ENCODE measurements at places on chromosomes 6 and 20. TPM values are rescaled to one million over a fixed set of nuclear protein-coding genes. Genes with fewer than 3 reads are reported as not detected.
A peak's percentile ranks its signal among the peaks of the same experiment; 100 is the strongest.

DNA sequence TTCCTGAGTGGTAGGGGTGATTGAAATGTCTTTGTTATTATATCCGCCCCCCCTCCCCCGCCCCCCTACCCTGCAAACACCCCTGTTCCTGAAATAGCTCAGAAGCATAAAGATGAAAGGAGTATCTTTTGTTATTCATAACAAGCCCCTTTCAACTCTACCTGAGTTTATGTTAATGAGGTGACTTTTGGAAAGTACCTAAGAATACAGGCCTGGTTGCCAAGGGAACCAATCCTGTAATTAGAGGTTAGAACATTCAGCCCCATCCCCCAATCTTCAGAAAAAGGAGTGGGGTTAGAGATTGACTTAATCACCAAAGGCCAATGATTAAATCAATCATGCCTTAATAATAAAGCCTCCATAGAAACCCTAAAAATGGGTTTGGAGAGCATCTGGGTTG, 979.2 kb upstream of the GJE1 start:
- no peaks in the 10 kb centered on the region for H3K27me3 ChIP-seq
- no peak for DNase-seq
- H3K27ac ChIP-seq, result no peak overlapping the region
- no peaks in the 10 kb centered on the region for H3K4me1 ChIP-seq
- no peak overlapping the region for H3K4me3 ChIP-seq

Gene TBXT
- total RNA-seq, result not detected

DNA sequence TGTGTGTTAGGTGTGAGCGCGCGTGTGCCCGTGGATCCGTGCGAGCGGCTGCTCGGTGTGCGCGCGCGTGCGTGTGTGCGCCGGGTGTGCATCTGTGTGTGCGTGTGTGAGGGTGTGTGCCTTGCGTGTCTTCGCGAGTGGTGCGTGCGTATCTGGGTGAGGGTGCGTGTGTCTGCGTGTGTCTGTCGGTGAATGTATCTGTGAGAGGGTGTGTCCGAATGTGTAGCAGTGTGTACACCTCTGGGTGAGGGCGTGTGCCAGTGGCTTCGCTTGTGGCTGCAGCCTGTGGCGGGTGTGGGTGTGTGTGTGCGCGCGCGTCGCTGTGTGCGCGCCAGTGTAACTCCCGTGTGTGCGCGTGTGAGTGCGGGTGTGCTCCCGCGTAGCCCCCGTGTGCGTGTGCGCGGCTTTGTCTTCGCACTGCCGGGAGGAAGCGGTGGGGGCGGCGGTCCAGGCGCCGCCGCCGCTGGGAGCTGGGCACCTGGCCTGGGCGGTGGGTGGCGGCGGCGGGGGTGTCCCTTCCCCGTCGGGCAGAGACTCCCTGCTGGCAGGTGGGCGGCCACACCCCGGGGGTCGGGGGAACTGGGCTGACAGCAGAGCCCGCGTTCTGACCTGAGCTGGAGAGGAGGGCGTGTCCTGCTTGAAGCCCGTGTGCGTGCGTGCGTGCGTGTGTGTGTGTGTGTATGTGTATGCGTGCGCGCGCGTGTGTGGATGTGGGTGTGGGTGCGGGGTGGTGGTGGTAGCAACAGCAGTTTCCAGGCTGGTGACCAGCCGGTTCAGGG, 61.3 kb upstream of the EPB41L1 start:
- H3K4me3 ChIP-seq, result peak overlapping the region; percentile 97
- peak overlapping the region; percentile 99 for H3K27ac ChIP-seq
- DNase-seq, result peak; percentile 78
- H3K4me1 ChIP-seq, result peaks cover 17% of the 10 kb centered on the region
- no peaks in the 10 kb centered on the region for H3K36me3 ChIP-seq
- no peaks in the 10 kb centered on the region for H3K27me3 ChIP-seq

DNA sequence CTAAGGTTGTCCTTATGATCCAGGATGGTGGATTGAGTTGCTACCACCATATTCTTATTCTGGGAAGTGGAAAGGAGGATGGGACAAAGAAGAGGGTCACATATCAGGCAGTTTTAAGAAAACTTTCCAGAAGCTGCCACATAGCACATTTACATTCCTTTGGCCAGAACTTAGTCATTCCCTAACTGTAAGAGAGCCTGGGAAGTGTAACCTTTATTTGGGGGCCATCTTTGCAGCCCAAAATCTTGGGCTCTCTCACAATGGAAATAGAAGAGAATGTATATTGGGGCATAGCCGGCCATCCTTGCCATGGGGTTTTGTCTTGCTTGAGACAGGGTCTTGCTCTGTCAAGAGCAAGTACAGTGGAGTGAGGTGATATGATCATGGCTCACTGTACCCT, 8.4 kb downstream of the ZNF341 start:
- no peaks in the 10 kb centered on the region for H3K4me1 ChIP-seq
- no peaks in the 10 kb centered on the region for H3K27me3 ChIP-seq
- H3K27ac ChIP-seq, result no peak overlapping the region
- DNase-seq, result no peak
- no peak overlapping the region for H3K4me3 ChIP-seq
- no peaks in the 10 kb centered on the region for H3K36me3 ChIP-seq

DNA sequence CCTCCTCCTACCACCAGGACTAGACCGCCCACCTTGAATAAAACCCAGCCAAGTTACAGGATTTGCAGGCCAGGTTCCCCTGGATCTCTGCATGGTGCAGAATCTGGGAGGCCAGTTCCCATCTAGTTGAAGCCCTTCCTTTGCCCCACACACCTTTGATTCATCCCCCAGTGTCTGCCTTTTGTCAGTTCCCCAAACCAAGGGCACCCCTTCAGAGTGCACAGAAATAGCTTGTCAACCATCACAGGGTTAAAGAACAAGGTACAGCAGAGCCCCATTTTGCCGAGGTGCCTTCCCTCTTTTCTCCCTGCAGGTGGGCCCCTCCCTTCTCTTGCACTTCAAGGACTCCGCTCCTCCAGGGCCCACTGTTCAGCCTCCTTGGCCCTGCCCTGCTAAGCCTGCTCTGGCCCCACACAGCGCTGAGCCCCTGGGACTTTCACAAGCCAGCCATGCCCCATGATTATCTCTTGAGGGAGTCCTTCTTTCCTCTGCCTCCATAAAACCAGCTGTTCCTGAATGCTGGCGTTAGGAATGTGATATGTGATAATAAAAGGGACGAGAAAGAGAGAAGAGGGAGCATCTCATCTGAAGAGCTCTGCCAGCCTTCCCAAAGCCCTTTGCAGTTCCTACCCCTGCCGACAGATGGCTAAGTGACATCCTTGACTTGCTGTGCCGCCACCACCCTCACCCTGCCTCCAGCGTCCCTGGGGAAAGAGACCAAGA, 280.3 kb downstream of the CDC5L start:
- DNase-seq, result no peak
- no peak overlapping the region for H3K27ac ChIP-seq
- no peak overlapping the region for H3K4me3 ChIP-seq
- H3K4me1 ChIP-seq, result peaks cover 2% of the 10 kb centered on the region
- no peaks in the 10 kb centered on the region for H3K27me3 ChIP-seq
- no peaks in the 10 kb centered on the region for H3K36me3 ChIP-seq

Gene REM1
- 2.5 TPM for total RNA-seq

DNA sequence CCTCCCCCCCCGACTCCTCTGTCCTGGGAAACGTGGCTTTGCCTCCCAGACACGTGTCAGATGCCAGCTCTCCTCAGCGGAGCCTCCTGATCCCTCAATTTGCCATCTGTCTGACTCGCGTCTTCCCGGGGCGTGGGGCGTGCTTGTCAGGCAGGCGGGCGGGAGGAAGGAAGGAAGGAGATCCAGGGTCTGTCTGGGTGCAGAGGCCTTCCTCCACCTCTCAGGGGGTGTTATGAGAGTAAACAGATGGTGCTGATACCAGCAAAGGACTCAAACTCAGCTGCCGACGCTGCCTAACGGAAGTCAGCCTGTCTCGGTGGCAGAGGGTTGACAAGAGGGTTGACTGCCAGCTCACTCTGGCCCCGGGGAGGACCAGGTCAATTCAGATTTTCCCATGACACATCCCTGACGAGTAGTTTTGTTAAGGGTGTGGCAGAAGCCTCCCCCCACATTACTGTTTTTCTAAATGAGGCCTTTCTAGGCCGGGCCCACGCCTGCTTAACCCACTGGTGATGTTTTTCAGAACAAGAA, 17.0 kb downstream of the UQCC2 start:
- H3K4me3 ChIP-seq, result no peak overlapping the region
- peak; percentile 58 for DNase-seq
- no peak overlapping the region for H3K27ac ChIP-seq
- no peaks in the 10 kb centered on the region for H3K36me3 ChIP-seq
- H3K4me1 ChIP-seq, result no peaks in the 10 kb centered on the region
- no peaks in the 10 kb centered on the region for H3K27me3 ChIP-seq

DNA sequence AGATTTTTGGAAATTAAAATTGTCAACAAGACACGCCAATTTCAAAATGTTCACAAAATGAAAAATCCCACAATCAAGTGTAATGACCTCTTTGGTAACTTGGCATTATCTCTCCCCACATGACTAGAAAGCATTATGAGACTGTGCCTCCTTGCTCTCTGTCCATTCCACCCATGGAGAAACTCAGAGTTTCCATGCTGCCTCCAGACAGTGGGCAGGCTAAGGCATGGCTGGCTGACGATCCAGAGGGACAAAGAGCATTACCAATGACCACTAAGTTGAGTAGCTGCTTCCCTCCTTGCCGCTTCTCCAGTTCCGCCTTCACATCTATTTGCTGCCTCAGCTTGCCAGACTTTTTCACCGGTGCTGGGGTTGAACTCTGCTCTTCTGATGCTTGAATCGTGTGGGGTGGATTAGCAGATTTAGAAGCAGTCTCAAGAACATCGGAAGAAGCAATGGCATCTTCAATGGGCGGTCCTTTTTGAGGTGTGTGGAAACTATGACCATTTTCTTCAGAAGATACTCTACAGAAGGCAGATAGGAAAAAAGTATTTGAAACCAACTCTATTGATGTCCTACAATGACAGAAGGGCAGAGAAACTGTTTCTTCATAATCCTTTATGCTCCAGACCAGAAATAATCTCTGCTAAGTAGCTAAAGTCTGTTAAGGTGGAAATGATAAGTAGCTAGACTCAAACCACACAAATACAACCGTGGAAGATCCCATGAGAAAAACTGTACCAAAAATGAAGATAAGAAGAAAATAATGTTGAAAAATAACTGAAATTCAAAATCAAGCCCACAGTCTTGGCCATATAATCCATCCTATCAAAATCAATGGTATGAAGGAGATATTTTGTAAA, 47.5 kb upstream of the ALDH8A1 start:
- H3K4me1 ChIP-seq, result no peaks in the 10 kb centered on the region
- H3K27ac ChIP-seq, result no peak overlapping the region
- H3K4me3 ChIP-seq, result no peak overlapping the region
- no peaks in the 10 kb centered on the region for H3K27me3 ChIP-seq
- DNase-seq, result no peak

DNA sequence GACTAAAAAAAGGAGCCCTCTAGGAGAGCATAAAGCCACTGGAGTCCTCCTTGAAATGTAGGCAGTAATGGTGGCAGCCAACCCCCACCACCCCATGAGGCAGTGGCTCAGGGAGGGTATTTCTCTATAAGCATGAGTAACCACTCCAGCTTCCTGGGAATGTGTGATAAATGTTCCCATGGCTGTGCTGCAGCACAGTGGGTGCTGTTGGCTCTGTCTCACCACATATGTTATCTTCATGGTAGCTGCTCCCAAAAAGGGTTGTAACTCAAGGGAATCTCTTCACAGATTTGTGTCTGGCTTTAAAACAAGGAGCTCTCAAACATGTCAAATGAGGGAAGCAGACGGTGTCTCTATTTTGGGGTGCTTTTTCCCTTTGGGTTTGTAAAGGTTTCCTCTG, 7.5 kb upstream of the PHACTR1 start:
- H3K36me3 ChIP-seq, result no peaks in the 10 kb centered on the region
- no peak overlapping the region for H3K27ac ChIP-seq
- DNase-seq, result no peak
- no peaks in the 10 kb centered on the region for H3K4me1 ChIP-seq
- no peak overlapping the region for H3K4me3 ChIP-seq

GRCh38 chr6:89118931-89119330, 1.1 kb upstream of the SRSF12 start:
- H3K36me3 ChIP-seq, result no peaks in the 10 kb centered on the region
- peaks cover 3% of the 10 kb centered on the region for H3K4me1 ChIP-seq

Measured in kidney (tissue), 22 donors.